Endothelial cell of umbilical vein (primary cell): ENCODE measurements at places on chromosomes 4 and X.

DNA sequence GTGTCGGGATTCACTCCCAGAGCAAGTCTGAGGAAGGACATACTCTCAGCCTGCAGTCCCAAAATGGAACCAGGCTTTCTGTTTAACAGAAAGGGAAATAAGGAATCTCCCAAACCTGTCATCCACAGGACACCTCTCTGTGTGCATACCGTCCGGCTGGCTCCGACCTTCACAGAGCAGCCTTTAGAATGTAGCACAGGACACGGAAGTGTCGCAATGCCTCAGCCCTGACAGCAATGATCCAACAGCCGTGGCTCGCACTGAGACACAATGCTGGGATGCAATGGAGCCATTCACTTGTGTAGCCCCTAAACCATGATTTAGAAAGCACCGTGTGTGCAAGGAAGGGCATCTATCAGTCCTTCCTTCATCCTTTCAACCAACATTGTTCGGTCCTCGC lies 15.5 kb upstream of the HELT start:
- no peaks in the 10 kb centered on the region for H3K36me3 ChIP-seq
- no peaks in the 10 kb centered on the region for H3K4me1 ChIP-seq
- peaks cover 2% of the 10 kb centered on the region for H3K27me3 ChIP-seq
- DNase-seq: no peak
- H3K4me3 ChIP-seq: no peak overlapping the region

- H3K4me1 ChIP-seq: peaks cover 8% of the 10 kb centered on the region
- no peak overlapping the region for H3K27ac ChIP-seq
- DNase-seq: no peak
- H3K36me3 ChIP-seq: no peaks in the 10 kb centered on the region
- H3K4me3 ChIP-seq: no peak overlapping the region
These were observed 2.1 kb downstream of the NDNF start for GRCh38 chr4:121070274-121070673.

- H3K4me3 ChIP-seq: no peak overlapping the region
- no peak overlapping the region for H3K27ac ChIP-seq
- H3K27me3 ChIP-seq: no peaks in the 10 kb centered on the region
- no peaks in the 10 kb centered on the region for H3K4me1 ChIP-seq
- no peaks in the 10 kb centered on the region for H3K36me3 ChIP-seq
These were observed 307.9 kb downstream of the C4orf33 start for GRCh38 chr4:129403848-129404247.

DNA sequence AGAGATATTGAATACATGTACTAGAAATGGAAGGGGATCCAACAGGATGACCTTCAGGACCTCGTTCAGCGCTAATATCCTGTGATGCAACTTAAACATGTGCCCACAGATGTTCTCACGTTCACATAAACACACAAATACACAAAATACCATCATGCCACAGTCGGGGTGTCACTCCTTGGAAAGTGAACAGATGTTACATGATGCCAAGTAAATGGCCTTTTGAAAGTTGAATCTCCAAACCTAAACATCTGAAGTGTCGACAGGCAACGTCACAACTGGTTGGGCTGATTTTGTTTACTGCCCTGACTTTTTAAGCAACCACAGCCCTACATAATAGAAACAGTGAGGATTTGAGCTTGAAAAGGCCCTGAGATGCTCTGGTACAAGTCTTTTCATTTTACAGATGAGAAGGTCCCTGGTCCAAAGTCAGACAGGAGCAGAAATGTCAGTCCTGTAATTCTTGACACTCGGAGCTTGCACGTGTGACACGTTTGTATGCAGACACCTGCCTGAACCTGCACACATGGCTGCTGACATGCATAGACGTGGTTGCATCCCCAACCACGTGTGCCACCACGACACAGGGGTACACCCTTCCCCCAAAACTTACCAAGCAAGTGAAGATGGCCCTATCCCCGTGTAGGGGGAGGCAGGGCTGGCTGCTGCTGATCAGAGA lies 23.5 kb upstream of the BCORL1 start:
- no peaks in the 10 kb centered on the region for H3K27me3 ChIP-seq
- H3K4me1 ChIP-seq: peaks cover 9% of the 10 kb centered on the region
- DNase-seq: no peak
- H3K36me3 ChIP-seq: no peaks in the 10 kb centered on the region

- DNase-seq: no peak
- H3K36me3 ChIP-seq: no peaks in the 10 kb centered on the region
- no peak overlapping the region for H3K4me3 ChIP-seq
- peaks cover 2% of the 10 kb centered on the region for H3K27me3 ChIP-seq
These were observed 40.5 kb downstream of the MID1IP1 start for GRCh38 chrX:38841750-38842149.

- no peak overlapping the region for H3K27ac ChIP-seq
- H3K36me3 ChIP-seq: no peaks in the 10 kb centered on the region
- H3K4me3 ChIP-seq: no peak overlapping the region
- no peaks in the 10 kb centered on the region for H3K27me3 ChIP-seq
These were observed 131.0 kb downstream of the ATXN3L start for GRCh38 chrX:13188731-13189309.
